ENCODE measurements at places on chromosomes 1 and 21.

- no peak for DNase-seq
Observed at GRCh38 chr1:19289244-19289643, 674 bp upstream of the AKR7A3 start.

DNA sequence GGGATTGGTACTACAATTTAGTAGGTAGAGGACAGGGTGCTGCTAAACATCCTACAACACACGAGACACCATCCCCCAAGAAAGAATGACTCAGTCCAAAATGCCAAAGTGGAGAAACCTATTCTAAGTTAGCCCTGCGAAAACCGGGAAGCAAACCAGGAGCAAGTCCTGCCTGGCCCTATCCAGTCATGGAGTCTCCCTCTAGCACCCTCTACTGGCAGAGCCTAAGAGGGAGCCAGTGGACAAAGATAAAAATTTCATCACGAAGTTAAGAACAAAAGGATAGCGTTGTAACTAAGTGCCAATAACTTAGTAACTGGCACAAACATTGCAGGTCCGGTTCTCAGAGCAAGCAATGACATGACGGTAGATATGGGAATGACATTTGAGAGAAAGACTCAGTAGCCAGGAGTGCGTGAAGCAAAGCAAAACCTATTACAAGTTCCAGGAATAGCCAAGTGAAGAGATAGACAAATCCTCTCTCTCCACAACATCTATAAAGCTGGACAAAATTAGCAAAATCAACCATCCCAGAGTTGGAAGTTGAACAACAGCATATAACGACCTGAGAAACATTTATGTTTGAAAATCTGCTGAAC, 383.5 kb downstream of the OMA1 start:
- DNase-seq: no peak

GRCh38 chr1:22747021-22747734, 36.5 kb downstream of the EPHB2 start:
- no peak for DNase-seq

DNA sequence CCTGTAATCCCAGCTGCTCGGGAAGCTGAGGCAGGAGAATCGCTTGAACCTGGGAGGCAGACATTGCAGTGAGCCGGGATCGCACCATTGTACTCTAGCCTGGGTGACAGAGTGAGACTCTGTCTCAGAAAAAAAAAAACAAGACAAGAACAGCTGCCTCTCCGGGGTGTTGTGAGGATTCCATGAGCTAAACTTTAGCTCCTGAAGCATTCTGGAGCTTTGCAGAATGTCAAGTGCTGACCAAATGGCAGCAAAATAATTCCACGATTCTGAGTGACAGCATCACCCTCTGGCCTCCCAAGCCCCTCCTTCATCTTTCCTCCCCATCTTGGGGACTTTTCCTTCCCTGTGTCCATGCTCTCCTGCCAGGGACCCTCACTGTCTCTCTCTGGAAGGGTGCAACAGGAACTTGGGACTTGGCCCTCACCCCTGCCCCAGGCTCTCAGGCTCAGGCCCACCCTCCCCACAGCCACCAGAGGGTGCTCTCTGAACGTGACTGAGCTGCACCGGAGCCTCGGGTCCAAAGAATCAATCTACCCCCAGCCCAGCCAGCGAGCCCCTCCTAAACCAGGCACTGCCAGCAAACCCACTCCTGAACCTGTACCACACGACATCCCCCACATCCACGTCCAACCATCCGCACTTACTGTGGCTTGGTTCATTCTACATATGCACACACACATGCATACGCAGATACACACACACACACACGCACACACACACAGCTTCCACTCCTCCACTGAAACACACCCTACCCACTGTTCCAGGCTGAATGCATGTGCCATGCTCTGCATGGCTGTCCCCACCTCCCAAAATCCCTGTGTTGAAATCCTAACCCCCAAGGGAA, 45.7 kb downstream of the ACOT7 start:
- no peak for DNase-seq

DNA sequence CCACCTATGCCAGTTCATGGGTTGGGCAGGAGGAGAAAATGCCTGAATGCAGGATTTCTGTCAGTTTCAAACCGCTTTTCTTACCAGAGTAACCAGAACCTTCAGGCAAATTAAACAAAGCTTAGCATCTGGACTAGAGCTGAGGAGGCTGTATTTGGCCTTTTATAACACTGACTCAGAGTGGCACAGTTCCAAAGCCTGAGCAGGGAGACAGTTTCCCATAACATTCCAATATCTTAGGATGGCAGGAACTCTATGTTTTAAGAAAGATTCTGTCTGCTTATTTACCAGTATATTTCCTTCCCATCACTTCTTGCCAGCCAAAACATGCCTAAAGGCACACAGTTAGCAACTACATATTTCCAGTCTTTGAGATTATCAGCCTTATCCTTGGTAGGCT, 46.8 kb downstream of the UBR4 start:
- no peak for DNase-seq

DNA sequence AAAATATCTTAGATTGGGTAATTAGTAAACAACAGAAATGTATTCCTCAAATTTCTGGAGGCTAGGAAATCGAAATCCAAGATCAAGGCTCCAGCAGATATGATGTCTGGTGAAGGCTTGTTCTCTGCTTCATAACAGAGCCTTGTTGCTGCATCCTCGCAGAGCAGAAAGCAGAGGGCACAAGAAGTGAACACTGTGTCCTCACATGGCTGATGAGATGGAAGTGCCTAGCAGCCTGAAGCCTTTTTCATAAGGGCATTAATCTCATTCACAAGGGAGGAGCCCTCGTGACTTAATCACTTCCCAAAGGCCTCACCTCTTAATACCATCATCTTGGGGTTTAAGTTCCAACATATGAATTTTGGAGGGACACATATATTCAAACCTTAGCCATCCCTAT, 77.2 kb upstream of the FOXD3 start:
- no peak for DNase-seq

GRCh38 chr1:84853741-84854721, 39.0 kb downstream of the LPAR3 start:
- peak; percentile 23 for DNase-seq

DNA sequence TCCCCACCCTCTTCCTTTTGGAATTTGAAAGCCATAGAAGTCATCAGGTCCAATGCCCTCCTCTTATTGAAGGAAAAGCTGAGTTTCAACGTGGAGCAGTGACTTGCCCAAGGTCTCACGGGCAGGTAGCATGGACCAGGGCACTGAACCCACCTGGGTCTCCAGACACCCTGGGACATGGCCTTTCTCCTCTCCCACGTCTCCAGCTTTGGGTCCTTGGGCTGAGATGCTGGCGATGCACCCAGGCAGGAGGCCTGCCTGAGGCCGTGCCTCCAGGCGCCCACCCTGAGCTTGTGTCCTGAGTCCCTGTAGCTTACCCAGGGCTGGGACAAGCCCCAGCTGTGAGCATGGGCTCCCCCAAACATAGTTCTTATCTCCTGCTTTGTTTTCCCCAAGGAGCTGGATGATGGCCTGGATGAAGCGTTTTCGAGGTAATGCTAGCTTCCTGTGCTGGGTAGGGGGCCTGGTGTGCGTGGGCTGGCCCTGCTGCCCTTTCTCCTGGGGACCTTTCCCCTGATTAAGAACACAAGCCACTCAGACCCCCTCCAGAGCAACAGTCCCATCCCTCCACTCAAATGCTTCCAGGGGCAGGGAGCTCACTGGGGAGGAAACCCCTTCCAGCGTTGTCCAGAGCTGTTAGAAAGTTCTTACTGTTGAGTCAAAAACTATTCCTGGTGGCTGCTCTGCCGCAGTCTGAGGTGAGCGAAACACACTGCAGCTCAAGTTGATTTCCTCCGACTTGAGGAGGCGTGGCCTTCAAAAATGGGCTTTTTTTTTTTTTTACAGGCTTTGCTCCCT, 21.6 kb downstream of the LDLRAP1 start:
- no peak for DNase-seq

- DNase-seq: no peak
Observed at GRCh38 chr1:173248247-173248940, 41.3 kb upstream of the TNFSF4 start.

DNA sequence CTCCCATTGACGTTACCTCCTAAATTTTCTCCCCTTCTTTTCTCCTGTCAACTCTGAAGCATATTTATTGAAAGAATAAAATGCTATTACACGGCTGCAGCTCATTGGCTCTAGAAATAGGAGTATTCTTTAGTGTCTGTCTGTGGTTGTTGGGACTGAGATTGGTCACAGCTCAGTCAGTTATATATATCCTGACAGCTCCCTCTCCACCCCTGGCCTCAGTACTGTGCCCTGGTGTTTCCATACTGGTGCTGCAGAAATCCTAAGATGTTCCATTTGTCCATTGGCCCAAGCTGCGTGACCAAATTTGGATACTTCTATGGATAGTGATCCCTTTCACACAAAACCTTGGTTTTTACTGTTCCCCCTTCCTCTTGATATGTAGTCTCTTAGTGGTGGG, 67.3 kb downstream of the RALGPS2 start:
- DNase-seq: no peak

GRCh38 chr1:167510881-167511280, 7.4 kb downstream of the CD247 start:
- no peak for DNase-seq

DNA sequence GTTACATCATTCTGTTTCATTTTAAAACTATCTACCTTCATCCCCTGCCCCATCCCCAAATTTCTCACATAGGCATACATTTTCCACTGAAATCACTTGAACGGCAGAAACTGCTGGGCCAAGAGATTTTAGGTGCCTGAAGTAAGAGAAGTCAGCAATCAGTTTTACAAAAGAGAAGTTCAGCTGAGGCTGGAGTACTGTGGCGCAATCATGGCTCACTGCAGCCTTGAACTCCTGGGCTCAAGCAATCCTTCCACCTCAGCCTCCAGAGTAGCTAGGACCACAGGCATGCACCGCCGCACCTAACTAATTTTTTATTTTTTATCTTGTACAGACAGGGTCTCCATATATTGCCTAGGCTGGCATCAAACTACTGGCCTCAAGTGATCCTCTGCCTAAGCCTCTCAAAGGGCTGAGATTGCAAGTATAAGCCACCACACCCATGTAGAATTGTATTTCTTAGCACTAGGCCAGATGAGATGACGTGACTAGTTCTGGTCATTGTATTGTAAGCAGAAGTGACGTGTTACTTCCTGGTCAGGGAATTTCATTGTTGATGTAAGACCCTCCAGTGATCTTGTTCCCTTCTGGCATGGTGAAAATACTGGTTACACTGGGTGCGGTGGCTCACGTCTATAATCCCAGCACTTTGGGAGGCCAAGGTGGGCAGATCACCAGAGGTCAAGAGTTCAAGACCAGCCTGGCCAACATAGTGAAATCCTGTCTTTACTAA, 7.1 kb downstream of the BECN2 start:
- no peak for DNase-seq

GRCh38 chr1:3518256-3518655, 63.8 kb downstream of the ARHGEF16 start:
- no peak for DNase-seq

GRCh38 chr1:200980452-200980772, 43.1 kb downstream of the KIF21B start:
- no peak for DNase-seq

DNA sequence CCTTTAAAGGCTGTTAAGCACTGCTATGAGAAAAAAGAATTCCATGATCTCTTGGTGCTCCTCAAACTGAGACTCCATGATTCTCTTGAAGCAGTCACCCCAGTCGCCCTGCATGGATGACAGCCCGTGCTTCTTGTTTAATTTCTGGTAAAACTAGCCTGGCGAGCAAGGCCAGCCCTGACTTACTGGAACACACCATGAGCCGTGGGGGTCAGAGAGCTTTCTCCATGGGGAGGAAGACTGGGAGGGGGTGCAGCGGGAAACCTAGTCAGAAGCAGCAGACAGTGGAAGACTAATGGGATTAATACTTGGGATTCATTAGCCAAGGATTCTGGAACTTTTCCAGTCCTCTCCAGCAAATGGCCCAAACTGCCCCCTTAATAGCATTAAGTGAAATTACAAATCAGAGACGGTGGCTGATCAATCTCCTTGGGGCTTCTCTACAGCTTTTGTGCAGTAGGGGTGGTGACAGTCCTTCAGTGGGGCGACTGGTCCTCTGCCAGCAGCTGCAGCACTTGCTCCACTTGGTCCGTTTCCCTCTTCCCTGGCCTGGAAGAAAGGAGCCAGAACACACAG, 57.2 kb upstream of the LRRN2 start:
- DNase-seq: no peak

GRCh38 chr1:151867765-151868411, 14.4 kb upstream of the THEM5 start:
- DNase-seq: no peak

DNA sequence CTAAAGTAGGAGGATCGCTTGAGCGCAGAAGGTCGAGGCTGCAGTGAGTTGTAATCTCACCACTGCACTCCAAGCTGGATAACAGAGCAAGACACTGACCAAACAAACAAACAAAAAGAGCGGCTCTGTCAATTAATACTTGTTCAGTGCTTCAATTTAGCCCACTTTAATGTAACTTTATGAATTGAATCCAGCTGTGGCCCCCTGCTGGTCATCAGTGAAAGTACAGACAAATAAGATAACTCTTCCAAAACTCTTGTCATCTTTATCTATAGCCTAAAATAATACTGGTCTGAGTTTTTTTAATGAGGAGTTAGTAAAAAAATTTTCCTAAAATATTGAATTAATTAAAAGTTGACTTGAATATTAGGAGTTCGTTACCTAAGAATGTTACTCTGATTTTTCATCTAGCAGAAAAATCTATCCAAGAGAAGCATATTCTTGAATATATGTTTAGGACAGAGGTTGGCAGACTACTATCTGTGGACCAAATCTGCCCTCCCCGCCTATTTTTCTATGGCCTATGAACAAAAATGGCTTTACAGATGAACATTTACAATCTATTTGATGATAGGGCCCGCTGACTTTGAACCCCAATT, 26.1 kb downstream of the ATP5PF start:
- DNase-seq: no peak

DNA sequence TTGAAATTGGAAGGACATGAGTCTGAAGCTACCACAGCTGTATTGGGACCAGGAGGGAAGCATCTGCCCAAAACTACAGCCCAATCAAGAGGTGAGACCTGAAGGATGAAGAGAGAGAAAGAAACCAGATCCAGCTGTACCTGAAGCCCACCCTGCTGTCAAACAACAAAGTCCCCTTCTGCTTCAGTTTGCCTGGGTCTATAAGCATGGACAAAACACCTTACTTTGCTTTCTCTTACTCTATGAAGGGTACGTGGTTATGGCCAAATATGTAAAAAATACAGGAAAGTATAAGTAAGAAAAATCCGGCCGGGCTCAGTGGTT, 26.4 kb downstream of the TOMM20 start:
- no peak for DNase-seq

- DNase-seq: peak; percentile 46
Observed at GRCh38 chr1:37485902-37486679, 11.7 kb downstream of the ZC3H12A start.

DNA sequence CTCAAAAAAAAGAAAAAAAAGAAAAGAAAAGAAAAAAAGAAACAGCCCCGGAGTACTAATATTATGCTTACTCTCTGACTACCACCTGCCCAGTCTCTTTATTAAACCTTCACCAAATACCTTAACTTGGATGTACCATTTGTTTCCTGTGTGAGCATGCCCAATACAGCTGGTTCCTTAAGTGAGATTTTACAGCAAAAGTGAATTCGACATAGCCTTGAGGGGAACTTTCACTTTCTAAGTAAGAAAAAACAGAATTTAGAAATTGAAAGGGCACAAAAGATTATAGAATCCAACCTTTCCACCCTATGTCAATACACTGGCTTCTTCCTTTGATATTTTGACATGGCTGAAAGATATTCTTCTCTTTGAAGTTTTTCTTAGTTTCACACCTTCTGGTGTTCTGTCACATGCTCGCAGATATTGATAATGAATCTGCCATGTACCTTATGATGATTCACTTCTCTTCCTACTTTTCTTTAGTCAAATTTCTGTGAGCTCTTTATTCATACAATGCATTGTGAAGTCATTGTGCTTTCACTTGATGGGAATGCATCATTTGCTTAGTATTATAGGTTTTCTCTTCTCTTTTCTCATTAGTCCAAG, 5.2 kb upstream of the GIPC2 start:
- DNase-seq: no peak

All from GF-D8 (cell line).